AG09319 (cell line): ENCODE measurements at places on chromosomes 13 and 19.

GRCh38 chr19:858868-859843, at the start of gene CFD:
Gene CFD (plus strand): TSS chr19:859664. CDS start chr19:859690, 26 bp downstream.
- no peak for DNase-seq

DNA sequence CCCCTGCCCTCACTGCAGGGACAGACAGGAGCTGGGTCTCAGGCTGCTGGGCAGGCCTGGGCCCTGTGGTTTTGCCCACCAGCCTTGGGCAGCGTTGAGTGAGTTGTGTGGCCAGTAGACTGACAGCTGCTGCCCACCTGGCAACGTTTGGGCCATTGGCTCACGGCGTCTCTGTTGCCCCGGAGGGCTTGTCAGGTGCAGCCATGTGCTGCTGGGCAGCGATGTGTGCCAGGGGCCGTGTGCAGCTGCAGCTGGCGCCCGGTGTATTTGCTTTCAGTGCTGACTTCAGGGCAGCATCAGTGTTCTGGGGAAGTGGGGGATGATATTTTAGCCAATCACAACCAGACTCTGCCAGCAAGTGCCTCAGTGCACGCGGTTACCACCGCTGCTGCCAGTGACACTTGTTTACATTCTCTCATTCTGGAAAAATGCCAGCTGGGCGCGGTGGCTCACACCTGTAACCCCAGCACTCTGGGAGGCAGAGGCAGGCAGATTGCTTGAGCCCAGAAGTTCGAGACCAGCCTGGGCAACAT, 10.6 kb downstream of the FZR1 start:
- DNase-seq = no peak

GRCh38 chr19:32287086-32287485, 58.3 kb upstream of the ZNF507 start:
- DNase-seq = no peak

DNA sequence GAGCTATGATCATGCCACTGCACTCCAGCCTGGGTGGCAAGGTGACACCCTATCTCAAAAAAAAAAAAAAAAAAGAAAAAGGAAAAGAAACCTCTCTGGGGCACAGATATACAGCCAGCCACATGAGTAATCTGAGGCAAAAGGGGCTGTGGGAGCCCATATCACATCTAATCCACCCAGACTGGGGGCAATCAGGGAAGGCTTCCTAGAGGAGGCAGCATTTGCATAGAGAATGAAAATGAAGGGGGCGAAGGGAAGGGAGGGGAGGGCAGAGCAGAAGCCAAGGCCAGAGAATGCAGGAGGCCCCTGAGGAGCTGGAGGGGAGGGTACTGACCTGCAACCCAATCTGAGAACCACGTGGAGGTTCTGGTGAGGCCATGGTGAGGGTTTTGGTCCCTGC, 13.2 kb downstream of the STXBP2 start:
- DNase-seq = no peak

- DNase-seq = no peak
These were observed 62.2 kb downstream of the RASA3 start for GRCh38 chr13:114070098-114070799.

DNA sequence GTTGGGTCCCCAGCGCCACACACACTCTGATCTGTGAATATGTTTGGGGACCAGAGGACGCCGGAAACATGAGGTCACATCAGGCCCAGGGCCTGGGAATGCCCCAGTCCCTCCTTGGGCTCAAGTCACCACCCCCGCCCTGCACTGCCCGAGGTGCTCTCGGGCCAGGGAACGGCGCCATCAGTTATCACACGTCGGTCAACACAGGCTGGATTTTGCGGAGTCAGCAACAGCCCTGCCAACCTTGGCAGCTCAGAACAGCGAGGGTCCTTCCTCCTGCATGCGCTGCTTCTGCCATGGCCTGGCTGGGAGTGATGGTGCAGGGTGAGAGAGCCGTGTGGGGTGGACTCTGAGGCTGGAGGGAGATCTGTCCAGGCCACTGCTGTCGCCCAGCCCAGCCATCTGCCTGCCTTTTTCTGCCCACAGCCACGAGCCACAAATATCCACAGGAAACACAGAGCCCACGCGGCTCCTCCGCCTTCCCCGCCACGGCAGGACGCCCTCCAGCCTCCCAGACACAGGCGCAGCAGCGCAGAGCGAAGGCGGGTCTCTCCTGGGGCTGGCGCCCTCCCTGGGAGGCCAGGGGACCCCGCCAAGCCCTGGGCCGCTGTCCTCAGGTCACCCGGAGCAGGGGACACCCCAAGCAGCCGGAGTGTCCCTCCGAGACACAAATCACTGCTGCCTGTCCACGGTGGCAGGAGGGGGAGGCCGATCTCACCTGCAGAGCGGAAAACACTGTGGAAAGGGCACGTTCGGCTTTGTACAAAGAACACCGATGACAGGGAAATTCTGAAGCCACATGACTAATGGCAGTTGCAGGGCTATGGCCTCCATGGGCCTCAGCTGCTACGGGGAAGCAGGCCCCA, 31.6 kb upstream of the CACTIN start:
- no peak for DNase-seq

DNA sequence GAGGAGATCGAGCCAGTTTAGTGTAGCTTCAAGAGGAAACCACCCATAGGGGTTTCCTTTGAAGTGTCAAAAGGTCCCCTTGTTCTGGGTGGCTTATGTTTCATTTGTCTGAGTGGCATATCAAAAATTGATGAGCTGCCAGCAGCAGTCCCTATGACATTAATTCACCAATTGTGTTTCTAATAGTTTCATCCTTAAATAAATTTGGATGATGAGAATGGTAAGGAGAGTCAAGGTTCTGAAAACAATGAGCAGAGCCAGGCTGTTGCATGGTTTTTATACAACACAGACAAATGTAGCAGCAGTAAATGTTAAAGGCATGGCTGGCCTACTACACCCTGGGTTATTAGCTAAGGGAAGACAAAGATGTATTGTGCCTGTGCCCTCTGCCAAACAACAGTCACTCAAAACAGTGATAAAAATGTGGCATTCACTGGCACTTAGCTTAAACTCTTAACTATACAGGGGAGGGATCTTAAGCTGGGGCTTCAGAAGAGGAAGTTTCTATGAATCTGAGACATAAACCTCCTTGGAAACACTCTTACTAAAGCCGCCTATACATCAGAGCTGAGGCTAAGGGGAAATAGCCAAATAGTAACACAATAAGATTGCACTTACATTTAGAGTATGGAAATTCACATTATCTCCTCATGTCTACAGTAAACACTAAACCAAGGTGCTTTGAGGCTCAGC, 200.5 kb downstream of the POU4F1 start:
- DNase-seq = no peak

GRCh38 chr13:109131698-109132257, 502.4 kb downstream of the MYO16 start:
- DNase-seq = no peak

DNA sequence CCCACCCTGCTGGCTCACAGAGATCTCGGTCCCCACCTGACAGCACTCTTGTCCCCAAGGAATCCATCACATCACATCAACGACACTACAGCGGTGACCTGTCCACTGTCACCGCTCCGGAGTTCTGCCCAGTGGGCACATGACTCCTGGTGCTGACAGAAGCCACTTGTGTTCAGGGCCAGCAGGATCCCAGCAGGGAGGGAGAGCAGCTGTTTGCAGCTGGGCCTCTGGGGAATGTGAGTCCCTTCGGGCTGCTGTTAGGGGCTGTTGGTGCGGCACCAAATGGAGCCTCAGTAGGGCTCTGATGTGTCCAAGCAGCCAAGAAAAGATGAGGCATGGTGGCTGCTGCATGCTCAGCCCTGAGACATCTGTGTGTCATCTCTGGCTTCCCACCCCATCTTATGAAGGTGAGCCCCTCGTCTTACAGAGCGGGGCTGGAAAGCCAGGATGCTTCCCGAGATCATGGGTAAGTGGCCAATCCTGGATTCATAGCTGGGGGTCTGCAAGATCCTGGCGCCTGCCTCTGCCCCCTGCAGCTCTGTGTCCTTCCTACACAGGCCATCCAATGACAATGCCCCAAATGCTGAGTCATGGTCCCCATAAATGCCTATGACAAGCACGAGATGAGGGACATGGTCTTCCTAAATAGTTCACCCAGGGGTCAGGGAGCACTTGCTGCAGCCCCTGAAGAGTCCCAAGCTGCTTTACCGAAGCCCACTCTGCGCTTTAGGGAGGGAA, 56.0 kb downstream of the F2RL3 start:
- no peak for DNase-seq
